ENCODE measurements at places on chromosomes 12 and 14.
A peak's percentile ranks its signal among the peaks of the same experiment; 100 is the strongest.

- no peak for DNase-seq
These were observed 1.5 kb upstream of the PCK2 start for GRCh38 chr14:24092505-24093206.

DNA sequence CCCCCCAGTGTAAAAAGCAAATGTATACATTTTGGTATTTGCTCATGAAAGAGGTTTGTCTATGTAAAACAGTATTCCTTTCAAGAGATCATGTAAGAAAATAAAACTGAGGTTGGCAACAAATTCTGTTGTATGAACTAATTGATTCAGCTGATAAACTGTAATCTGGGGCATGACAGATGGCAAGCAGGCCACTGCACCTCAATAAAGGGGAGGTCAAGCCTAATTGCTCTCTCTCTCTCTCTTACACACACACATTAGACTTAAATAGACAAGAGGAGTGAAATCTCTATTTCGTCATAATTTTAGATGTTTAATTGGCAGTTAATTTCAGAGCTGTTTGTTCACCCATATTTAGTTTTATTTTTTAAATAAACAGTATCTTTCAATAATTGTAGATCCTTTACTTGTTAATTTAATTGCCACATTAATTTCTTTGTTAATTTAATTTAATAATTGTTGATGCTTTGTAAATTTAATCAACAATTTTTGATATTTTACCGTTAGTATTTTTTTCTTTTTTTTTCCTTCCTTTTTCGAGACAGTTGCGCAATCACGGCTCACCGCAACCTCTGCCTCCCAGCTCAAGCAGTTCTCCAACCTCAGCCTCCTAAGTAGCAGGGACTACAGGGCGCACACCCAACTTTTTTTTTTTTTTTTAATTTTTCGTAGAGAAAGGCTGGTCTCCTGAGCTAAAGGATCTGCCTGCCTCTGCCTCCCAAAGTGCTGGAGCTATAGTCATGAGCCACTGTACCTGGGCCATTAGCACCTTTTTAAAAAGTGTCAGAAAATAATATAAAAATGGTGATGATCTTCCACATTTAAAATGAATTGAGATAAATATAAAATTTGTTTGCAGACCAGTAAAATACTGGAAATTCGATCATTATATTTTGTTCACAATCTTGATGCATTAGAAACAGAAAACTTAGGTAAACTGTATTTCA is 577.7 kb downstream of the SLC16A7 start:
- no peak for DNase-seq

- DNase-seq: no peak
These were observed 1106.7 kb downstream of the SLC6A15 start for GRCh38 chr12:83805873-83806272.

DNA sequence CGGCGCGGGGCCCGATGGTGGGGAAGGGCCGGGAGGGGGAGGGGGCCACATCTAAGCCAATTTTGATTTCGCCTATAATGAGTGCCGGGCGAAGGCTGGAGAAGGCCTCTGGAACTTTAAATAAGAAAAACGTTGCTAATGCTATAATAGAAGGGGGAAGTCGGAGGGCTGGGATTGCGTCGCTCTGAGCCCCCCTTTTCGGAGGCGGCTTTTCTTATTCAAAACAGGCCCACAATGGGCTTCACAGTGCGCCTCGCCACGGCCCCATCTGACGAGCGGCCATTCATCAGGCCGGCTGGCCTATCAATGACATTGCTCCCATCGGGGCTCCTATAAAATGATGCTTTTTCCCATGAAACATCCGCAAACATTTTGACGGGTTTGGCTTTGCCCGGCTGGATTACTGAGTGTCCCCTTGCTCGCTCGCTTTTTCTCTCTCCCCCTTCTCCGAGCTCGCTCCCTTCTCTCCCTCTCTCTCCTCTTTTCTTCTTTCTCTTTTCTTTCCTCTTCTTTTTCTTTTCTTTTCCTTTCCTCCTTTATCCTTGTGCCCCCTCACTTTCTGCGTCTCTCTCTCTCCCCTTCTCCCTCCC is at the start of gene RFX4:
TSS of gene RFX4 (plus strand) at position 364 of the 590 bp plus-strand sequence. CDS start 317 bp downstream, outside the sequence.
- DNase-seq: no peak

DNA sequence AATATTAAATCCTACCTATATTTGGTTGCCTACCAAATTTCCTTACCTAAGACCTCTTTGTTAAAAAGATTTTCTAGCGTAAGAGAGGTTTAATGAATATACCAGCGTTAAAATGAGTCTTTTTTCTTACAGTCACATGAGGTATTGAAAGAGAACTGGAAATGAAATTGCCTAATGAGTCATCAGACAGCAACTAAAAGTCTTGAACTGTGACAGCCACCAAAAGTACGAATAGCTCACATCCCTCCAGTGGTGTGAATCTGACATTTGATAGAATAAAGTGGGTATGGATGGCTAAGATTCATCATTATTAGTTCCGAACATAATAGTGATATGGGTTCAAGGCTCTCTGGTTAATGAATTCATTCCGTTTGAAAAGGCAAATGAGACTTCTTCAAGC is 1297.3 kb downstream of the AACS start:
- peak; percentile 34 for DNase-seq

DNA sequence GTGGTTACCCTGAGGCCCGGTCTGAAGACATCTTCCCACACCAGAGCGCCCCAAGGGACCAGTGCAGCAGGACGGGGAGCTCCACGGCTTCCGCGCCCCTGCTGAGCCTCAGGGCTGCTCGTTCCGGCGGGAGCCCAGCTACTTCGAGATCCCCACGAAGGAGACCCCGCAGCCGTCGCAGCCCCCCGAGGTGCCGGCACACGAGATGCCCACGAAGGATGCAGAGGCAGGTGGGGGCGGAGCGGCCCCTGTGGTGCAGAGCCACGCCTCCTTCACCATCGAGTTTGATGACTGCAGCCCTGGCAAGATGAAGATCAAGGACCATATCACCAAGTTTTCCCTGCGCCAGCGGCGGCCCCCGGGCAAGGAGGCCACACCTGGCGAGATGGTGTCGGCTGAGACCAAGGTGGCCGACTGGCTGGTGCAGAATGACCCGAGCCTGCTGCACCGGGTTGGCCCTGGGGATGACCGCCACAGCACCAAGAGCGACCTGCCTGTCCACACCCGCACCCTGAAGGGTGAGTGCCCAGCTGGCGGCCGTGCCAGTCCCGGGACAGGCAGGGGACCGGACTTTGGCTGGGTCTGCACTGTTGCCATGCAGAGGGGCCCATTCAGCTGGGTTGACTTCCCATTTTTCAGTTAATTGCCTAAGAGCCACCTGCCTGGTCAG is 18.1 kb downstream of the CEP170B start:
- no peak for DNase-seq

- DNase-seq: no peak
These were observed 564.8 kb downstream of the MED13L start for GRCh38 chr12:115712676-115713075.

DNA sequence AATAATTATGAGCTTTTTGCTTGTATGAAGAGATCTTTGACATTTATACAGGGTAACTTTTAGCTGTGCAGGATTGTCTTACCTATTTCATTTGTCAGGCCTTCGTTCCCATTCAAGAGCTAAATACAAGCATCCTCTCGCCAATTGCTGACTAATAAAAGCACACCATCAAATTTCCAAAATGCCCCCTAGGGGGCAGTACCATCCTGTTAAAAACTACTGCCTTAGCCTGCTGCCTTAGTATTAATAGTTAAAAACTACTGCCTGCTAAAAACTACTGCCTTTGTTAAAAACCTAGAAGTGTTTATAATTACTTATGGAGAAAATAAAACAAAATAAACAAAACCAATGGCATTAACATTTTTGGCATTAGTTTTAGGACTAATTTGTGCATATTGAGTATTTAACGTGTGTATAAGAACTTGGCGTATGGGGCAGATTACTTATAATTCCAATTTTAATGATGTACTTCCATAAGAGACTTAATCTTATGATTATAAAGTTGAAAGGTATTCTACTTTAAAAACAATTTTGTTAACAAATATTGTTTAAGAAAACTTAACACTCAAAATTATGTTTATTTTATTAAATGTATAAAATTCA is 3.0 kb upstream of the IFI27L2 start:
- peak; percentile 77 for DNase-seq

- DNase-seq: no peak
These were observed 161.1 kb downstream of the PPFIA2 start for GRCh38 chr12:81597928-81598604.

DNA sequence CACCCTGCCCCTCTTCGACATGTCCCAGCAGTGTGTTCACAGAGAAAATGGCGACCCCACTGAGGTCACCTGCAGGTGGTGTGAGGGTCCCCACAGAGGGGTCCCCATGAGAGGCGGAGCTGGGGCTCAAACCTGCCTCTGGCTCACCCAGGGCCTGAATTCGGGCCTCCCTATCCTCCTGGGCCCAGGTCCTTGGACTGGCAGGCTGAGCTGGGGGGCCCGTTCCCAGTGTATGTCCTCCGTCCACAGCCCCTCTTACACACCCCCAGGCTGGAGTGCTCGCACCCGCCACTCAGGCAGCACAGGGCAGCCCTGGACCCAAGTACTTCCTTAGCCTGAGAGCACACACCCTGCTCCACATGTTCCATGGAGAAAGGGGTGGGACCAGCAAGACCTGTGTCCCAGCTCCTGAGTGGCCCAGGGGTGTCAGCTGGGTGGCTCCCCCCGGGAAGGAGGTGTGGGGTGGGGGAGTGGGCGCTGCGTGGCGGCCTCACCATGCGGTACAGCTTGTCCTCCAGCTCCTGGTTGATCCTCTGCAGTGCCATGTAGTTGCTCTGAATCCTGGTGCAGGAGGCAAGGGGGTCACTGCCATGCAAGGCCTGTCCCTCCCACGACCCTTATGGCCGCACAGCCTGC is 42.6 kb downstream of the BEGAIN start:
- no peak for DNase-seq

DNA sequence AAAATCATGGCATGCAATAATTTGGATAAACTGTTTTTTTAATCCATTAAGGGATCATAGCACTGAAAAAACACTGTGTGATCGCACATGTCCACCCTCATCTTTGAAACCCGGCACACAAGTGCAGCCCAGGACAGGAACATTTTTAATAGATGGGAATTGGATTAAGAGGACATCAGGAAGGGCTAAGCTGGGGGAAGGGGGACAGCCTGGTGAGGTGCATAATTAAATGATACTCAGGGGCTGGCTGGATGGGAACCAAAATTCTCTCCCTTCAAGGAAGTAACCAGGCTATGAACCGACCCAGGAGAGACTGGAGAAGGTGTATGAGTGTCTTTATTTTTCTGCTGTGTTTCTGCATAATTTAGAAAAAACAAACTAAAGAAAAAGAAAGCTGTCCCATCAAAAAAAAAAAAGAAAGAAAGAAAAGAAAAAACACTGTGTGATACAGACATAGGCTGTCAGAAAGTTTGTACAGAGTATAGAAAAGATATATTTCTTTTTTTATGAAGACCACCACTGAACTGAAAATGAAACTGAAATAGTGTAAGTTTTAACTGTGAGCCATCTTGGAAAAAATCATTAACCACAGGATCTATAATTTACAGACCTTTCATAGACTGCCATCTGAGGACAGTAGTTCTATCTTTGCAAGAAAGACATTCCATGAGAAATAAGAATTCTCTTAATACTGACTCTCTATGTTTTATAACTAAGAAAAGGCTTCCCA is 75.1 kb upstream of the SLC38A4 start:
- no peak for DNase-seq

DNA sequence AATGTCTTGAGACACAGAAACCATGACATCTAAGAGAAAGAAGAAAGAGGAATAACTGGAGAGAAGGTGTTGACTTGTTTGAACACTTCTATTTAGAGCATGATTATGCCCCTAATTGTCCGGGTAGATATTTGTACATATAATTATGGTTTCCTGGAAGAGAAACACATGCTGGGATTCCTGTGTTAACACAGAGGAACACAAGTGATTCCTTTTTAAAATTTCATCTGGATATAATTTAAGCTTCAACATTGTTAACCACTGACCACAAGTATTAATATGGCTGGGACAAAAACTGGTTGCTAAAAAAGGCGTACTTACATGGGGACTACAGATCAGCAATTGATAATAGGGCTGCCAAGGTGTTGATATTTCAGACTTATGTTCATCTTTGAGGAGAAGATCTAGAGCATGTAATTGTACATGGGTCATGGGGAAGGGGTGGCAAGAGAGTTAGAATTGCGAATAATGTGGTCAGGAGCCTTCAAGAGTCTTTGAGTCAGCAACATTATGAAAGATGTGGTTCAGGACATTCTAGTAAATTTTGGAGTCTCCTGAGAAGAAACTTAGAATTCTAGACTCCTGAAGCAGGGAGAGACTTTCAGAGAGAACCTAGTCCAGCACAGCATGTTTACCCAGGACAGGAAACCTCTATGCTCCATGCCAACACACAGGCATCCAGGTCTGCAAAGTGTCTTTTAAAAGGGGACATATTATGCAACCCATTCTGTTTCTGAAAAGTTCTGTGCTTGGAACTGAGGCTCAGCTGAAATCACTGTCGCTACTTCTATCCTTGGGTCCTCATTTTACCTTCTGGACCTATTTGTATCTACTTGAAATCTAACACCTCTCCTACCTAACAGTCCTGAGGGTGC is 56.5 kb downstream of the SLC38A1 start:
- no peak for DNase-seq

- no peak for DNase-seq
These were observed 6.0 kb upstream of the AMN start for GRCh38 chr14:102916347-102917055.

- no peak for DNase-seq
These were observed 197.0 kb downstream of the CCER1 start for GRCh38 chr12:90757957-90758356.

DNA sequence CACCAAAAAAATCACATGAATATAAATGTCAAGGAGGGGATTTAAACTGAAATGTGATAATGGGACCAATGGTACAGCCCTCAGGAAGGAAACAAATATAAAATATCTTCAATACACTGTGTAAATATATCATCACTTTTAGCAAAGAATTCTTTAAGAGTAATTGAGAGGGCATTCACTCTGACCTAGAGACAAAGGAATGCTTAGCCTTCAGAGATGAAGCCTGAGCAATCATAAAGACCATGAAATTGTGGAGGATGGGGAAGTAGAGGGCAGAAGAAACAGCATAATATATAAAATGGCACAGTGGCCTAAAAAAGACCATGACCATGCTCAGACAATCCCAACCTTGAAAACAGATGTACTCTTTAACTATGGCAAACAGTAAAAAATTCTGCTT is 20.4 kb downstream of the YAF2 start:
- DNase-seq: peak; percentile 9

GRCh38 chr12:44377443-44378187 is 498.5 kb downstream of the NELL2 start:
- no peak for DNase-seq

- no peak for DNase-seq
These were observed 231.4 kb downstream of the TTC6 start for GRCh38 chr14:37826869-37827268.

GRCh38 chr12:16515666-16516065 is 90.3 kb downstream of the LMO3 start:
- DNase-seq: no peak

DNA sequence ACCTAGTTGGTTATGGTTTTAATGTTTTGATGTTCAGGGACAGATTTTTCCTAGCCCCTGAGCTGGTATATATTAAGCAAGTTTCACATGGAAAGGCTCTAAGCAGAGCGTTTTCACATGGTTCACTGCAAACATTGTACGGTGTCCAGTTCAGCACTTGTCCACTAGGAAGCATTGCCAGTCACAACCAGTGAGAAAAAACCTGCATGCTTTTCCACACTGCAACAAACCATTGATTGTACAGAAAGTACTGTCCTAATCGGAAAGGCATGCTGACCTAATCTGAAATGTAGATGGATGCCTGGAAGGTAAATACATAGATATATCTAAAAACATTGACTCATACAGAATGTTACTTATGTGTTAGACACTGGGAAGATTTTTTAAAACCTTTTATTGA is 25.0 kb upstream of the NPAS3 start:
- DNase-seq: peak; percentile 39

- DNase-seq: no peak
These were observed 1640.0 kb upstream of the SEL1L start for GRCh38 chr14:83173687-83174086.

GRCh38 chr12:54489857-54490256 is 7.7 kb upstream of the NCKAP1L start:
- DNase-seq: no peak

All from astrocyte of the spinal cord (primary cell).